ENCODE measurements at places on chromosomes 1 and 21. TPM values are rescaled to one million over a fixed set of nuclear protein-coding genes. Genes with fewer than 3 reads are reported as not detected.

GRCh38 chr1:4221107-4221506, 321.0 kb upstream of the C1orf174 start:
- DNase-seq: no peak

DNA sequence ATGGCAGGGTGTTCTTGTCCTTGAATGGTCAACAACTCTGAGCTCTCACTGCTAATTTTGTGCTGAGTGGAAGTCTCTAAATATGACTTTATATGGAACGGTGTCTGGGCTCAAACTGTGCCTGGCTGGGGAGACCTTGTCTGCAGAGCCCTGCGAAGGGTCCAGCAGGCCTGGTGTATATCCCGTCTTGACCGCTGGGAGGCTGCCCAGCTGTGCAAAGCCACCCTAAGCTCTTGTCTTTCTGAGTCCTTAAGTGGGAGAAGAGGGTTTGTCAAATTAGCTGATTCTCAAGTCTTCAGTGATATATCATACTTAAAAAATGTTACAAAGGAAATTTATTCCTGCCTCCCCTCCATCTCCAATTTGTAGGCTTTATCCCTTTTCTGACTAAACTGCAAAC, 198.7 kb downstream of the KCNJ6 start:
- no peak for DNase-seq

GRCh38 chr1:108664481-108664880, 3.6 kb upstream of the HENMT1 start:
- no peak for DNase-seq

DNA sequence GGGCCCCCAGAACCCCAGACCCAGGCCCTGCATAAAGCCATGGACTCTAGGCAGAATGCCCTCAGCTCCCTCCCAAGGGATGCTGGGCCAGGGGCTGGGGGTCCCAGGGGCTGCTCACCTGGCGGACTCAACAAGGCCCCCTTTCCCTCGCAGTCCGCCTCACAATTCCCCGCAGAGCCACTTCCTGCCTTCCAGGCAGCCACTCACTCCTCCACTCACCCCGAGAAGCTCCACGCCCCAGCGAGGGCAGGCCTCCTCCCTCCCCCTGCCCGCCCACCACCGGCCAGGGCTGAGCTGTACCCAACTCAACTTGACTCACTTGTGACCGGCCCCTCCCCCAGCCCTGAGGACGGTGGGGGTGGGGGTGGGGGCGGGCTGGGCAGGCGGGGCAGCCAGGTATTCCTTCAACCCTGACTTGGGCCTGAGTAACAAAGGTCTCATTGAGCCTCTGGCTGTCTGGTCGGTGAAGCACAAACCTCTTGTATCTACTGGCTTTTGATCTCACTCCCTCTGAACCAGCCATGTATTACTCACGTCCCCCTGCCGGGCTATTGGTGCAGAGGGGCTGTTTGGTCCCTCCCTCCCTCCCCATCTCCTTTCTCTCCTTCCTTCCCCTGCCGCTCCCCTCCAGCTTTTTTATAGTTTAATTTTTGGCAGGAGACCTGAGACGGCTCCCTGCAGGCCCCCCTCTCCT, 5.9 kb downstream of the BLACAT1 start:
- no peak for DNase-seq

- no peak for DNase-seq
Observed at GRCh38 chr1:2228694-2229036, 546 bp downstream of the SKI start.

DNA sequence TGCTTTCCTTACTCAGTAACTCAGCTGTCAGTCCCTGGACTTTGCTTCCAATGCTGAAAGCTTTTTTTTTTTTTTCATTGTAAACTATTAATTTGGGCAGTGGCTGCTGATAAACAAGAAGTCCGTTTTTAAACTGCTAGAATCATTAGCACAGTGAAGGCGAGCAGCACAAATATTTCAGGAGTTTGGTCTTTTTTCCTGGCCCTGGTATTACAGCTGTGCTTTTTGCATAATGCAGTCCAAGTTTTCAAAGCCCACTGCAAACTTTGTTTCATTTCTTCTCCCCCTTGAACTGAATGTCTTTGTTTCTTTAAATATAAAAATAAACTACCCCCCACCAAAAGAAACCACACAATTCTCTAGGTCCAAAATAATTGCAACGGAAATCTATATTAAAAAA, 6.6 kb downstream of the GLIS1 start:
- no peak for DNase-seq

DNA sequence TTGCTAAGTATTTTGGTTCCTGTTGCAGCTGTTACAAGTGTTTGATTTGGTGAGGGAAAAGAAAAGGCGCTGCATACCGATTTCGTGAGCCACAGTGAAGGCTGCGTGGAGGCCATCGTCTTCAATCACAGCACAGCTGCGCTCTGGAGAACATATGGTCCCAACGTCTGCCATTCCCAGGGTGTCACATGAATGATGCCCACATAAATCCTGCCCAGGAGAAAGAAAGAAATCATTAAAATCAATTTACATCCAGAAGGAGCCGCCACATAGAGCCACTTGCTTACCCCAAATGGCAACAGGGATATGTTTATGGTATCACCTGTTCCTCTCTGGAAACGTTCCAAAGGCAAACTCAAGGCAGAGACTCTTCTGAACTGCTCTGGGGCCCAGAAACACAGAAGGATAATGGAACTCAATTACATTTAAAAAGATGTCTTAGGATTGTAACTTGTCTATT, 12.2 kb downstream of the ADAMTS5 start:
- peak; percentile 29 for DNase-seq

DNA sequence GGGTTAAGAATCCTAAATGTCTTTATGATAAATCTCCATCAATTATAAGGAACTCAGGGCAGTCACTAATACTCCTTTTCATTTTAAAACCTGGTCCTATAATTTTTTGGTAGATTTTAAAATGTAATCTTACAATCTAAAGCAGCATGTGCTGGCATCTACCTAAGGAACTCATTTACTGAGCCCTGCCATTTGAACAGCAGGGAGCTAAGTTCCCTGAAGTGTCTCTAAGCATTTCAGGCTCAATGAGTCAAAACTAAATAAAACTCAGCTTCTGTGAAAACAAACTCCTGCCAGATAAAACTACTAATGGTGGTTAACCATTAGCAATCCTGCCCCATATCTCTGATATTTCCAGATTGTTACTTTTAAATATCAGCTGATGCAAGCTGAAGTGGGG, 1371.8 kb upstream of the PRMT6 start:
- DNase-seq: no peak

DNA sequence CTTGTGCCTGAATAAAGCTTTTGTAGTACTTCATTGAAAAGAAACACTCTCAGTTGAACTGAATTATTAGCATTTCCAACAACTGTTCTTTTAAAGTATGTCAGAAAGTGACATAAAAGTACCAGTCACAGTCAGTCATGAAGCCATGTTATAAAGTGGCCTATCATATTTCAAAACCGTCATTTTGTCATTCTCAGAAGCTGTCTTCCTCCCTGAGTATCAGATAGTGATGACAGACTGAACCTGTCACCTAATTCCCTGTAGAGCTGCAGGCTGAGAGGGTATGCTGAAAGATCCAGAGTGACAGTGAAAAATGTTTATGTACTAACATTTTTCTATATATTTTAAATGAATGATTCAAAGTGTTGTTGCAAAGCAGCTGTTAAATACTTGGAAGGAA, 1121.7 kb upstream of the PRMT6 start:
- no peak for DNase-seq

- peak; percentile 2 for DNase-seq
Observed at GRCh38 chr1:97050506-97050905, 328.9 kb downstream of the PTBP2 start.

- DNase-seq: no peak
Observed at GRCh38 chr1:67018574-67018973, 35.4 kb downstream of the SLC35D1 start.

GRCh38 chr1:22621761-22622160, 14.7 kb upstream of the C1QA start:
- no peak for DNase-seq

DNA sequence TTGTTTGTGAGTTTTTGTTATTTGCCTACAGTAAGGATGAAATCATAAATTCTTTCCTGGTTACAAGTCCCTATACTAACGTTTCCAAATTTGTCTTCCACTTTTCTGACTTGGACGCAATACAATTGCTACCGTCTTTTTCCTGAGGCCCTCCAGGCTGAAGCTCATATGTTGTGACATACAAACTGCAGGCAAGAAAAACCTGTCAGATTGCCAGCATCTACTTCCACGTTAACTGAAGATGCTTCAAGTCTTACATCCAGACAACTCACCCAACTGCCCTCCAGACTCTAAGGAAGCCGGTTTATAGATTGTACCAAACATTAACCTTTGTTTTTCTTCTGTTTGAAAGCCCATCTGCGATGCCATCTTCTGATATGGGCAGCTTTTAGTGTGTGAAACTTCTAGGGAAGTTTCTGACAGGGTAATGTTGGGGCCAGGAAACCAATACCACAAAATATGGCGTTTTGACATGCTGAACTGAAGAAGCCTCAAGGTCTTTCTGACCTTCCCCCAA, 21.4 kb upstream of the RNF11 start:
- DNase-seq: peak; percentile 86

- no peak for DNase-seq
Observed at GRCh38 chr1:25616987-25617624, 515 bp downstream of the MAN1C1 start.

DNA sequence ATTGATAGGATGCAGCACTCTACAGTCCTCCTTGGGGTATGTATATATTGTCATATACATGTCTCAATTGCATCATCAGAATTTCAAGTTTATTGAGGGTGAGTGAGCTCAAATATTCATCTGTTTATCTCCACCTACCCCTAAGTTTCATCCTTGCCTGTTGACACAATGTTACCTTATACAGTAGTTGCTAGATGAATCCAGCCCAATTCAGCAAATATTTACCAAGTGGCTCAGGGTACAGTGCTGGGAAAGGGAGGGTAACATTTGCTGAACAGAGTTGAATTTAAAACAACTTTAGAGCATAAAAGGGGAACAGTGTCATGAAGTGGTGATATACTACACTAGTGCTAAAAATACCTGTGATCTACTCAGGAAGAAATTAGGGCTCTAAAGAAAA, 14.4 kb downstream of the ELAVL4 start:
- DNase-seq: no peak

- DNase-seq: no peak
Observed at GRCh38 chr1:22413799-22414198, 37.9 kb upstream of the ZBTB40 start.

DNA sequence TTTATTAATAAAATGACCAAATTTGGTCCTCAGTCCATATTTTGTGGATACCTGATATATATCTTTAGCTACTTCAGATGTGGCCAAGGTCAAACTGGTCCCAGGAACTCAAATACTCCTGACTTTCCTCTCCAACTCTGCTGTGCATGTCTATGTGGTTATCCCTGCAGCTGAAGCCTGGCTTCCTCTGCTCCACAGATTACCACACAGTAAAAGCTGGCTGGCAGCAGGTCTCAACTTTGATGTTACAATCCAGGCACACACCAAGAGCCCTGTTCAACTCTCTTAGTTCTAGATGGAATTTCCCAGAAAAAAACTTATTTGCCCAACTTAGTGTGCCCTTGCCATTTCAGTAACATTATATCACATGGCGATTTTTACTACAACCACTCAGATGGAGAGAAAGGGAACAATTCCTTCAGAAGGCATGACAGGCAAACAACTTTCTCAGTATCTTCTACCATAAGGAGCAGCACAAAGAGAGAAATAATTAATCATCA, 479.5 kb downstream of the PLPP3 start:
- DNase-seq: no peak

DNA sequence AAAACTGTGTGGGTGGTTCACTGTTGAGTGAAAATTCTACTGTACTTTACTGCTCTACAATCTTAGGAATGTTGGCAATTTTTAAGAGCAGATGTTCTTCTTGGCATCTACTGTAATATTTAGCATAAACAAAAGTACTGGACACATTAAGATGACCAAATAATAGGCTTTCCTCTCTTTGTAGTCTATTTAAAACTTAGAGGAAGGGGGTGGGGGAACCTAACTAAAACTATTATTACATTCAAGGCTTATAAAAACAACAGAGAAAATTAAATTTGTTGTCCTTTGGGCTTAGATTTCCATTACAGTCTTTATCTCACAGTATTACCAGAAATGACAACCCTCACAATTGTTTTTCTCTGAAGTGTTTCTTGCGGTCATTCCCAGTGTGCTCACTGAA, 181.2 kb downstream of the PLPPR4 start:
- DNase-seq: peak; percentile 85

DNA sequence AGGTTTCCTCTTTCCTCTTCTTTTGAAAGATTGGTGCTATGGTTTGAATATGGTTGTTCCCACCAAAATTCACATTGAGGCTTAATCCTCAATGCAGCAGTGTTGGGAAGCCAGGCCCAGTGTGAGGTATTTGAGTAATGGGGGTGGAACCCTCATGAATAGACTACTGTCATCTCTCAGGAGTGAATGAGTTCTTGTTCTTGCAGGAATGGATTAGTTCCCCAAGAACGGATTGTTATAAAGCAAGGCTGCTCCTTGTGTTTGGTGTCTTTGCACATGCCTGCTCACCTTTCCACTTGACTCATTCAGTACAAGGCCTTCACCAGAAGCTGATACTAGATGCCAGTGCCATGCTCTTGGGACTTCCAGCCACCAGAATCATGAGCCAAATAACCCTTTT, 223.2 kb downstream of the BACH1 start:
- DNase-seq: no peak

GRCh38 chr1:85463731-85464496, 1.0 kb downstream of the DDAH1 start:
- peak; percentile 9 for DNase-seq

GRCh38 chr1:19096036-19096833, 113.8 kb downstream of the UBR4 start:
- DNase-seq: no peak

DNA sequence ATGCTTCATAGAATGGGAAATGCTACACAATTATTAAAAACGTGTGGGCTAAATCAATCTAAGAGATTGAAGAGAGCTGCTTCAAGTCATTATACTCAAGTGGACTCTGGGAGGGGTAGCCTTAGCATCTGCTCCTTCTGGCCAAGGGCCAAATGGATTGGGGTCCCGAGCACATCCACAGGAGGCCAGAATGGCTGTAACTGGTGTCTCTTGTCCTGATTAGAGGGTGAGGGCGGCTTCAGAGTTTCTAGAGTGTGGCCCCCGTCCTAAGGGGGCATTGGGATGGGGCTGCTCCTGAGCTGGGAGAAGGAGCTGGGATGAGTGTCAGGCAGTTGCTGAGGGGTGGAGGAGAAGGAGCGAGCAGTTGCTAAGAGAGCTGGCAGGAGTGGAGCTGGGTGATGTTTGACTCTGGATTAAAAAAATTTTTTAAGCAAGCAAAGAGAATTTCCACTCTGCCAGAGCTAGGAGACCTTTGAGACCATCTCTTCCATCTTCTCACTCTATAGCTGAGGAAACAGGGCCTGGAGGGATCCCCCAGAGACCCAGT, 71.3 kb upstream of the TLR5 start:
- DNase-seq: no peak

- no peak for DNase-seq
Observed at GRCh38 chr1:171570295-171570694, 51.7 kb upstream of the MYOCOS start.

Gene C4BPA
- total RNA-seq: 0.39 TPM

Gene TEDDM1
- not detected for total RNA-seq

Gene C1orf105
- total RNA-seq: 2.8 TPM

Gene EDARADD
- 3.0 TPM for total RNA-seq

Gene GCSAML
- total RNA-seq: 1.1 TPM

Gene PLXNA2
- 13.5 TPM for total RNA-seq

Gene LRIF1
- total RNA-seq: 5.6 TPM

Gene AGO4
- total RNA-seq: 21.6 TPM

Gene CEP350
- 69.0 TPM for total RNA-seq

Gene RORC
- 4.0 TPM for total RNA-seq

Gene ILDR2
- 0.30 TPM for total RNA-seq

Gene ODF2L
- 52.2 TPM for total RNA-seq

Measured in skin of body (tissue), 3 donors.